ENCODE measurements at places on chromosomes 2 and 18. TPM values are rescaled to one million over a fixed set of nuclear protein-coding genes. Genes with fewer than 3 reads are reported as not detected.
A peak's percentile ranks its signal among the peaks of the same experiment; 100 is the strongest.

GRCh38 chr2:239253701-239254436, 147.0 kb downstream of the HDAC4 start:
- DNase-seq: peak; percentile 25
- H3K27ac ChIP-seq: peak overlapping the region; percentile 50
- H3K36me3 ChIP-seq: no peaks in the 10 kb centered on the region
- peaks cover 62% of the 10 kb centered on the region for H3K4me1 ChIP-seq
- no peak overlapping the region for H3K4me3 ChIP-seq

DNA sequence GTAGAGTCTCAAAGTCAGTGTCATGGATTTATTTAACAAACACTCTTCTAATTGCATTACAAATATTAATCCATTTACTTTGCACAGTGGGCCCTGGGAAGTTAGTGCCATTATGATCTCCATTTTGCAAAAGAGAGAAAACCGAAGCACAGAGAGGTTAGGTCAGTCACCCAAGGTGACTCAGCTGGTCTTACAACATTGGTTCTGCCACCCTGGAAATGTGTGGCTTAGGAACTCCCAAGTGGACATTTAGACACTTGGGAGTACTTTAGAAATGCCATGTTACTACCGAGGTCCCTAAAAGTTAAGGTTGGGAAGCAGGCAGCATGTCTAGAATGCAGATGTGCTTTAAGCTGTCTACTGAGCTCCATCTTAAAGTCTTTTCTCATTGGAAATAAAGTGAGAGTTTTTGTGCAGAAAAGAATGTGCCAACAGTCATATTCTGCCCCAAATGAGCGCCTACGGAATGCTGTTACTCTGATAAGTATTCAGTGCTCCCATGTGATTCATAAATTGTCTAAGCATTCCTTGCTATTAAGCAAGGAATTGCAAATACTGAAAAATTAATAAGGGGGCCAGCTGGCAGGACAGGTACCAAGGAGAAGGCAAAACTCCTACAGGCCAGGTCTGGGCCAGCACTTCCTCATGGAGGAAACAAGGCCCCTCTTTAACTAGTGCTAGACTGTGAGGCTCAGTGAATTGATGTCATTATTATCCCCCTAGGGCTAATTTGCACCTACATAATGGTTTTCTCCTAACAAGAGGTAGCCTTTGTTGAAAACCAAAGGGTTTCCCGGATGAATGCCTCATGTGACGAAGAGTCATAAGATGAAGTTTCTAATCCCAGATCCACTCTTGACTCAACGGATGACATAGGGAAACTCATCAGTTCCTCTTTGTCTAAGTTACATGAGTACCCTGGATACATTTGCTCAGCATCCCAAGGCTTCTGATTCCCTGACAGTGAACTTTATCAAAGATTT, 16.3 kb downstream of the NRP2 start:
- peaks cover 24% of the 10 kb centered on the region for H3K36me3 ChIP-seq
- H3K4me1 ChIP-seq: peaks cover 17% of the 10 kb centered on the region
- no peak overlapping the region for H3K4me3 ChIP-seq
- DNase-seq: no peak
- peak overlapping the region; percentile 54 for H3K27ac ChIP-seq

GRCh38 chr18:62438402-62438801, 84.4 kb upstream of the ZCCHC2 start:
- H3K27ac ChIP-seq: peak overlapping the region; percentile 74
- H3K27me3 ChIP-seq: no peaks in the 10 kb centered on the region
- no peaks in the 10 kb centered on the region for H3K36me3 ChIP-seq
- peaks cover 4% of the 10 kb centered on the region for H3K4me1 ChIP-seq

DNA sequence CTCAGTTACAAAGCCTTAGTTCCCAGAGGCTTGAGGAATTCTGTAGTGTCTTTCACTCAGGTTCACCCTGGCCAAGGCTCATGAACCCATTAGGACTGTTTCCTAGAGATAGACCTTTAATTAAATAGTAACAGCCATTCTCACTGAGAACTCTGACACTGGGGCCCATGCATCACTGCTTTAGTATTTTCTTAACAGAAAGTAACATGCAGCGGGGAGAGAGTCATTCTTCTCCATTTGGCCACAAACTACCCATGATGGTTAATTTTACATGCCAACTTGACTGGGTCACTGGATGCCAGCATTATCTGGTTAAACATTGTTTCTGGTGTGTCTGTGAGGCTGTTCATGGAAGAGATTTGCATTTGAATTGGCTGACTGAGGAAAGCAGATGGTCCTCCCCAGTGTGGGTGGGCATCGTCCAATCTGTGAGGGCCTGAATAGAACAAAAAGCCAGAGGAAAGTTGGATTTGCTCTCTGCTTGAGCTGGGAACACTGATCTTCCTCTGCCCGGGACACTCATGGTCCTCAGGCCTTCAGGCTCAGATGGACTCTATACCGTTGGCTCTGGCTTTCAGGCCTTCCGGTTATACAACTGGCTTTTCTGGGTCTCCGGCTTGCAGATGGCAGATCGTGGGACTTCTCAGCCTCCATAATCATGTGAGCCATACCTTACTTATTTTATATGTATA, 5.6 kb upstream of the CPLX4 start:
- H3K36me3 ChIP-seq: peaks cover 31% of the 10 kb centered on the region
- H3K4me1 ChIP-seq: no peaks in the 10 kb centered on the region
- H3K27ac ChIP-seq: no peak overlapping the region
- H3K4me3 ChIP-seq: no peak overlapping the region
- DNase-seq: no peak
- no peaks in the 10 kb centered on the region for H3K27me3 ChIP-seq

GRCh38 chr2:156400706-156401678, 35.2 kb upstream of the GPD2 start:
- no peaks in the 10 kb centered on the region for H3K27me3 ChIP-seq
- H3K36me3 ChIP-seq: no peaks in the 10 kb centered on the region
- peak overlapping the region; percentile 76 for H3K4me3 ChIP-seq
- H3K27ac ChIP-seq: peak overlapping the region; percentile 92
- H3K4me1 ChIP-seq: peaks cover 14% of the 10 kb centered on the region

Gene GRP
- not detected for total RNA-seq

DNA sequence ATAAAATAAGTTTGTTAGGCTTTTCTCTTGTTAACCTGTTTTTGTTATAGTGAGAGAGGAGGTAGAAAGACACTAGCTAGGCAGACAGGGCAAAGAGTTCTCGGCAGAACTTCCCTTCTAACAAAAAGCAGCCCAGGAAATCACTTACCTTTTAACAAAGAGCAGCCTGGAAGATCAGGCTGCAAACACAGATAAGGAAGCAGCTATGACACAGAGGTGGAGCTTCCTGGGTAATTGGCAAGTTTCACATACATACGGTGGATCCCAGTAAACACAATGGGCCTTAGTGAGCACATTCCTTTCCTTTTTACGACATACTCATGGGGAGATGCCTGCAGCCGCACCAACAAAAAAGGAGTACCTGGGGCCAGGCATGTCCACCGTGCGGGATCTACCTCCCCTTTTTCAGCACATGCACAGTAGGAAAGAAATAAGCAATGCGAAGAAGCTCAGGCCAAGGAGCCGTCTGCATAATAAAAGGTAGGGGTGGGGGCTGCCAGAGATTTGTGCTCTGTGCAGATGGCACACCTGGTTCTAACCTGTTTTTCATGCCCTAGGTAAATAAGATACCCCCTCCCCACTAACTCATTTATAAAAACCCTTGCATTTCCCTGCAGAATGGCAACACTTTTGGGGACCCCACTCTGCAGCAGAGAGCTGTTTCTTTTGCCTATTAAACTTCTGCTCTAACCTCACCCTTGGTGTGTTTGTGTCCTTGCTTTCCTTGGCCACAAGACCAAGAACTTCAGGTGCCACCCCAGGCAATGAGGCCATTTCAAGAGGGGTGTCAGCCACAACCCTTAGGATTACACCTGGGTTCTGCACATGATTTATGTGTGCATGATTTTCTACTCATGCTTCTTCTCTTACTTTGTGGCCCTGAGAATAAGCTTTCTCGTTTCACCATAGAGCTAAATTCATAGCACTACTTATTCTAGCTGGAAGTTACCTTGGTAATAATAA, 26.5 kb downstream of the MDH1 start:
- no peak overlapping the region for H3K27ac ChIP-seq
- H3K36me3 ChIP-seq: no peaks in the 10 kb centered on the region
- no peak overlapping the region for H3K4me3 ChIP-seq
- no peaks in the 10 kb centered on the region for H3K27me3 ChIP-seq
- no peak for DNase-seq

Gene SERPINB5
- total RNA-seq: 3.9 TPM

DNA sequence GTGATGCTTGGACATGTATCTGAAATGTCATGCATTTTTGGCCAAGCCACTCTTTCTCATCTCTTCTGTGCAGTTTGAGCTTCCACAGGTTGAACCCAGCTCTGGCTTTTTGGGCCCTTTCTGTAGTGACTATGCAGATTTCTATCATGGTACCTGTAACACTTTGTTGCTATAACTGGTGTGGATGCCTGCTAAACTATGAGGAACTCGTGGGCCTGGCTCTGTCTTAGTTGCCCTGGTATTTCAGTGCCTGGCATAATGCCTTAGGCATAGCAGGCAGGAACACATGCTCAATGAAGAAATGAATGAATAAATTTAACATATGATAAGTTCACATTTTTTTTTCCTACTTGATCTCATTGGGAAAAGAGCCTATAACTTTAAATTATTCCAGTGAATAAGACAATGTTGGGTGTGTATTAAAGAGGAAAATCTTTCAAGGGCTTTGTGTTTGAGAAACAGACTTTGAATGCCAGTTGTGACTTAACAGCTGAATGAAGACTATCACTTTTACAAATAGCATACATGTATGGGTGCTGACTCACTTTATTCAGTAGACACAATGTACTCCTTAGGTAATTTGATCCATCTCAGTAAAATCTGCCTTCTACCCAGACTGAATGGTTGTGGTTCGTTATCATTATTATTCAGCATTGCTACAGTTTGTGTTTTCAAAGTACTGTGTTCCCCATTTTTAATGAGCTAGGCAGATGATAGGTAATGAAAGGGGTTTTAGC, 86.4 kb upstream of the MAP4K3 start:
- DNase-seq: no peak
- no peaks in the 10 kb centered on the region for H3K36me3 ChIP-seq
- peaks cover 8% of the 10 kb centered on the region for H3K4me1 ChIP-seq
- no peak overlapping the region for H3K27ac ChIP-seq

GRCh38 chr2:23926290-23926749, 603 bp downstream of the ATAD2B start:
- H3K27ac ChIP-seq: peak overlapping the region; percentile 94
- no peak for DNase-seq
- H3K27me3 ChIP-seq: no peaks in the 10 kb centered on the region
- peaks cover 30% of the 10 kb centered on the region for H3K4me1 ChIP-seq

Gene PAX3
- total RNA-seq: not detected

DNA sequence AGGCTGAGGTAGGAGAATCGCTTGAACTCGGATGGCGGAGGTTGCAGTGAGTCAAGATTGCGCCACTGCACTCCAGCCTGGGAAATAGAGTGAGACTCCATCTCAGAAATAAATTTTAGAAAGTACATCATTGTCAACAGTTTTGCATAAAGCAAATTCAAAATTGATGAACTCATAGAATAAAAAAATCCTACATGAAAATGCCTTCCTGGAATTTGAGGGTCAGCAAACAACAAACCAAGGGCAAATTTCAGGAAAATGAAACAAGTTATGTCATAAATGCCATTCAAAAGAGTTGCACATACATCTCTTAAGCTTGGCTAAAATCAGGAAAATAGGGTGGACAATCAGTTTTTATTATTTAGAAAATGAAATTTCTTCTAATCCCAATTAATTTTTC, 45.1 kb downstream of the COL5A2 start:
- no peak overlapping the region for H3K27ac ChIP-seq
- no peaks in the 10 kb centered on the region for H3K27me3 ChIP-seq
- no peaks in the 10 kb centered on the region for H3K36me3 ChIP-seq
- H3K4me3 ChIP-seq: no peak overlapping the region
- no peaks in the 10 kb centered on the region for H3K4me1 ChIP-seq

DNA sequence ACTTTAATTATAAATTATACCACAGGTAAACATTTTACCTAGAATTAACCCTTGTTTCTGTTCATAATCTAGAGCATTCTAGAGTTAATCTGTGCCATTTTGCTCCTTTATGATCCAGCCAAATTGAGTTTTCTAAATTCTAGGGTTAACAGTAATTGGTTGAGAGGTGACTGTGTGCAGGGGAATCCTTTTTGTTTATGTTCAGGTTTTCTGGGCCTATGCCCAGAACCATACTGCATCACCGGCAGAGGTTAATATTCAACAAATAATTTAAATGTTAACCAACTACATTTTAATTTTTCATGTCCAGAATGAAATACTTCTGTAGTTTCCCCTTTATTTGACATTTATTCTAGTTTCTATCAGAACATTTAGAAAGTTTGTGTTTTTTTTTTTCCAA, 32.3 kb downstream of the CARF start:
- no peak for DNase-seq
- no peak overlapping the region for H3K27ac ChIP-seq
- no peak overlapping the region for H3K4me3 ChIP-seq

Gene THOC1
- total RNA-seq: 72.4 TPM

DNA sequence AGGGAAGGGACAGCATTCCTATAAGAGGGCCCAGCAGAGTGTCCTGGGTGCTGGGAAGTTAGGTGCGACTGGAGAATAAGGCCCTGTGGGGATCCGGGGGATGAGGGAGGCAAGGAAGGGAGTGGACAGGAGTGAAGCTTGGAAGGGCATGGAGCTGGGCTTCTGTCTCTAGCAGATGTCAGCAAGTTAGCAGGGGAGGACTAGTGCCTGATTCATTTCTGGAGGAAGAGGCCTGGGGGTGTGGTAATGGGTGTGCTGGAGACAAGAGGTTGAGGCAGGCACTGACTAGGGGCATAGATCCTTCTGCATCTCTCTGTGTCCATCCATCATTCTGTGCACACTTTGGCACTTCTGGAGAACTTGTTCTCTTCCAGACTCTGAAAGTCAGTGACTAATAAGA, 134.7 kb downstream of the ACOXL start:
- no peak for DNase-seq
- H3K4me3 ChIP-seq: no peak overlapping the region
- no peak overlapping the region for H3K27ac ChIP-seq
- H3K27me3 ChIP-seq: peaks cover 21% of the 10 kb centered on the region
- no peaks in the 10 kb centered on the region for H3K36me3 ChIP-seq

Gene NDUFS1
- 112 TPM for total RNA-seq

DNA sequence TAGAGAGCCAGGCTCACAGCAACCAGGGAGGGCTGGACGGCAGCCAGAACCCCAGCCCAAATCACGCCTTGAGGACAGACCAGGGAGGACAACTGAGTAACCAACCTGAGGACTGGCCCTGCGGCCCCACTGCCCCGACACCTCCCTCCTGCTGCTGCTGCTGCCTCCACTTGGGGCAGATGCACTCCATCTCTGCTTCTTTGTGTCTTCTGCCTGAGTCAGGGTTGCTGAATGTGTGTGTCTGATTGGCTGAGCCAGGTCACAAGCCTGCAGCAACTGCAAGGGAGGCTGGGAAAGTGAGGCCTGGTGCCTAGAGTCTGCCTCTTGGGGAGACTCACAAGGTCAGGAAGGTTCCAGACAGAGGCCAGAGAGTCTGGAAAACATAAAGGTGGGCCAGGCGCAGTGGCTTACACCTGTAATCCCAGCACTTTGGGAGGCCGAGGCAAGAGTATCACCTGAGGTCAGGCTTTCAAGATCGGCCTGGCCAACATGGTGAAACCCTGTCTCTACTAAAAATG, 83.4 kb downstream of the ZFP36L2 start:
- H3K27ac ChIP-seq: no peak overlapping the region
- peaks cover 16% of the 10 kb centered on the region for H3K4me1 ChIP-seq
- no peak overlapping the region for H3K4me3 ChIP-seq

Gene IER3IP1
- total RNA-seq: 0.58 TPM

GRCh38 chr2:26459991-26460612, 17.8 kb downstream of the OTOF start:
- DNase-seq: no peak
- no peak overlapping the region for H3K4me3 ChIP-seq
- H3K4me1 ChIP-seq: no peaks in the 10 kb centered on the region
- no peak overlapping the region for H3K27ac ChIP-seq

Gene RAMP1
- 47.7 TPM for total RNA-seq

Measured in stomach (tissue), 19 donors.